ENCODE measurements at places on chromosomes 12 and 14.

GRCh38 chr14:90781344-90781761 is 34.9 kb downstream of the TTC7B start:
- peak; percentile 64 for DNase-seq

- DNase-seq, result peak; percentile 88
These were observed 26.9 kb downstream of the DDX47 start for GRCh38 chr12:12839873-12840579.

- DNase-seq, result no peak
These were observed 5.4 kb downstream of the TMBIM4 start for GRCh38 chr12:66164349-66164821.

DNA sequence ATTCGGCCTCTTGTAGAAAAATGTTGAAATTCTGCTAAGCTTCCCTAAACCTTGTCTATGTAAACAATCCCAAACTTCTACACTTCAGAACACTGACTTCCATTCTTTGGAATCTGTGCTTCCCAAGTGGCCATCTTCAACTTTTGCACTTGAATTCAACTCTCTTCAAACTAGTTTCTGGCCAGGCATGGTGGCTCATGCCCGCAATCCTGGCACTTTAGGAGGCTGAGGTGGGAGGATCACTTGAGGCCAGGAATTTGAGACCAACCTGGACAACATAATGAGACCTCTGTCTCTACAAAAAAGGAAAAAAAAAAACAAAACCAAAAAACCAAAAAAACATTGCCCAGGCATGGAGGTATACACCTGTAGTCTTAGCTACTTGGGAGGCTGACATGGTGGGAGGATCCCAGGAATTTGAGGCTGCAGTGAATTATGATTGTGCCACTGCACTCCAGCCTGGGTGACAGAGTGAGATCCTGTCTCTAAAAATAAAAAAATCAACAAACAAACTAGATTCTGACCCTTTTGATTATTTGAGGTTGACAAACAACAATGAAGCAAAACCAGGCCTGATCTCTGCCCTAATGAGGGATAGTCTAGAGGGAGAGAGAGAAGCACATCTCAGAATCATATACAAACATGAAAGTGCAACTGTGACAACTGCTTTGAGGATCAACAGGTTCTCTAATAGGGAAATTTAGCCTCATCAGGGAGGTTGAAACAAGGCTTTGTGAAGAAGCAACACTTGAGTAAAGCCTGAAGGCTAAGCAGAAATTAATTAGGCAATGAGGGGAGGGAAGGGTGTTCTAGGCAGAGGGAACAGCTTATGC is 11.6 kb upstream of the C12orf75 start:
- no peak for DNase-seq

DNA sequence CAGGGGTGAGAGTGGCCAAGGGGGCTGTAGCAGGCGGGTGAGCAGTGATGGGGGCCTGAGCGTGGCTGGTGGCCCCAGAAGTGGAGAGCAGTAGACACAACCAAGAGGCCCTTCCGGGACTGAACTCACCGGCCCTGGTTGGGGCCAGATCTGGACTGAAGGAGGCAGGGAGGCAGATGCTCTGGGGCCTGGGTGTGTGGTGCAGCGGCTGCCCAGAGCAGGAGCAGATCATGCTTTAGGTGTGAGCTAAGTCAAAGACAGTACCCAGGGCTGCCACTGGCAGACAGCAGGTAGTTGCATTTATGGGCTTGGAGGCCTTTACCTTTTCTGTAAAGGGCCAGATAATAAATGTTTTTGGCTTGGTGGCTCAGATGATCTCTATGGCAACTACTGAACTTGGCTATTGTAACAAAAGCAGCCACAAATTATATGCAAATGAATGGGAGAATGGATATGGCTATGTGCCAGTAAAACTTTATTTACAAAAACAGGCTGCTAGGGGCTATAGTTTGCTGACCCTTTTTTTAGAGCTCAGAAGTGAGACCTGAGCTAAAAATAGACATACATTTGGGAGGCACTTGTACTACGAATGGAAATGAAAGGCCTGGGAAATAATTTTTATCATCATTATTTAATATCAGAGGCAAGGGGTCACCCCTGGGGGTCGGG is 25.6 kb downstream of the SETD1B start:
- no peak for DNase-seq

DNA sequence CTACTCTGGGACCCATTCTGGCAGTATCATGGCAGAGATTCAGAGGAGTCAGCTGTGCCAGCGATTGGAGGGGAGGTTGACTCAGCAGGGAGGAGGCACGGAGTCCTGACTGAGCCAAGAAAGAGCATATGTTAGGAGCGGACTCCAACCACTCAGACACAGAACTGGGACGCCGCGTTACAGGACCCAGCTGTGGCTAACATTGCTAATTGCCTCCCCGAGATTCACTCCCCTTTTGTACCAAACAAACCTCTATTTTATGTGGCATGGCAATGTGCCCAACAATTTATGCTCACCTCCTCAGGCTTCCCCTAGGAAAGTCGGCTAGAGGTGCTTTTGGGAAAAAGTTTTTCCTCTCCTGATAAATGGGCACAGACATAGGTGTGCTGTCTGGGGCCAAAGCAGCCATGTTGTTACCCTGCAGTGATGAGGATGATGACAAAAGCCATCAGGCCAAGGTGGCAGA is 15.2 kb upstream of the CLIP1 start:
- DNase-seq, result peak; percentile 90
